ENCODE measurements at places on chromosomes 2 and 18.

DNA sequence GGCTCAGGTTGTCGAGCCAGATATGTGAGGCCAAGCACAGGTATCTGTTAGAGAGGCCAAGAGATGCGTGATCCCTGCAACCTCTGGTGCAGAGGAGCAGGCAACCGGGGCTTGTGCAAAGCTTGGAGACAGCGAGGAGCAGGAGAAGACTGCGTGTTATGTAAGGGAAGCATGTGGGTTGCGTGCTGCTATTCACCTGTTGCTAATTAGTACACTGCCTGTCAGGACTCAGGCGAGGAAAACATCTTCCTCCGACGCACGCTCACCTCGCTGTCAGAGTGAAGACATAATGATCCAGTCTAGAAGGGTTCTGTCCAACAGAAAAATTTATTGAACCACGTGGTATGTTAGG, 102.5 kb downstream of the HNRNPLL start:
- DNase-seq = peak; percentile 9

GRCh38 chr2:85273738-85274731, 53.8 kb downstream of the TGOLN2 start:
- DNase-seq = peak; percentile 82

- no peak for DNase-seq
Observed at GRCh38 chr2:44680983-44681531, 260.4 kb upstream of the SIX3 start.

- no peak for DNase-seq
Observed at GRCh38 chr2:125397535-125398251, 1258.3 kb upstream of the GYPC start.

DNA sequence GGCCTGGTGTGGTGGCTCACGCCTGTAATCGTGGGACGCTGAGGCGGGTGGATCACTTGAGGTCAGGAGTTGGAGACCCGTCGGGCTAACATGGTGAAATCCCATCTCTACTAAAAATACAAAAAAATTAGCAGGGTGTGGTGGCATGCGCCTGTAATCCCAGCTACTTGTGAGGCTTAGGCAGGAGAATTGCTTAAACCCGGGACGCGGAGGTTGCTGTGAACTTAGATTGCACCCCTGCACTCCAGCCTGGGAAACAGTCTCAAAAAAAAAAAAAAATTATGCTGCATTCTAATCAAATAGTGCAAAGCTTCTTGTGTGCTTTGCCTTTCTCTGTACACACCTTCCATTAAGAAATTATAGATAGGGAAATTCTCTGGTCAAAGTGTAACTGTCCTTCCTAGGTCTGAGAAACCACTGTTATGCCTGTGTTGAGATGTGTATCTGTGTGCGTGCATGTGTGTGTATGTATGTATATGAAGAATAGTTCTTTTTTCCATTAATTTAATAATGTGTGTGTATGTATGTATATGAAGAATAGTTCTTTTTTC, 2.5 kb downstream of the CD28 start:
- no peak for DNase-seq

- peak; percentile 59 for DNase-seq
Observed at GRCh38 chr2:27857417-27858172, 32.6 kb downstream of the RBKS start.

DNA sequence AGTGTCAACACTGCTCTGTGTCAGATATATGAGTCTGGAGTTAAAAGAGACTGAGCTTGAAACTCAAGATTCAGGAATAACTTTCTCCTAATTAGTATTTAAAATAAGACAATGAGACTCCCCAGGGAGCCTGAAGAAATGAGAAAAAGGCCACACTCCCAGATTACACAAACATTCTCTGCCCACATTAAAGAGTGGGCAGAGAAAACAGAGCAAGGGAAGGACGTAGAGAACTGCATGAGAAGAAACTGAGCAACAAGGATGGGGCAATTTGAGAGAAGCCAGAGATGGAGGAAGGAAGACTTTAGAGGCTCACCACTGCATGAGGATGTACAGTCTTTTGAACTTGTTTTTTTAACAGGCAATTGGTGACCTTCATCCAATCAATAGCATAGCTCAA, 438.2 kb downstream of the TDRD15 start:
- DNase-seq = no peak

DNA sequence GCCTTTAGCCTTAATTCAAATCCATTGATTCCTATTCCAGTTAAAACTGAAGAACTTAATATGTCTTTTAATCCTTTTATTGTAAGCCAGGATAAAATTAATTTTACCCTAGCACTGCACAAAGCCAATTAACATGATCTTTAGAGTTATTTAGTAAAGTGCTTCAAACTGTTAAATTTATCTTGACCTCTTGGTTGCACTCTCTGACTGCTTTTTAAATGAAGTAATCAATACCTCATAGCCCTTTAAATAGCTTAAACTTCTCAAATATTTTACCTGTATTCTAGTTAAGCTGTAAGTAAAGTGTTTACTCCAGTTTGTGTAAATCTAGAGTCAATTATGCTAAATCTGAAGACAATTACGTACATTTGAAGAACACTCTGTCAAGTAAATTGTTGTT, 221.0 kb downstream of the WDR7 start:
- no peak for DNase-seq

GRCh38 chr2:228613133-228613850, 431.8 kb upstream of the SPHKAP start:
- DNase-seq = peak; percentile 91

- no peak for DNase-seq
Observed at GRCh38 chr2:46317094-46317486, 19.9 kb downstream of the EPAS1 start.

- DNase-seq = no peak
Observed at GRCh38 chr2:37615804-37616676, 55.4 kb downstream of the CDC42EP3 start.

DNA sequence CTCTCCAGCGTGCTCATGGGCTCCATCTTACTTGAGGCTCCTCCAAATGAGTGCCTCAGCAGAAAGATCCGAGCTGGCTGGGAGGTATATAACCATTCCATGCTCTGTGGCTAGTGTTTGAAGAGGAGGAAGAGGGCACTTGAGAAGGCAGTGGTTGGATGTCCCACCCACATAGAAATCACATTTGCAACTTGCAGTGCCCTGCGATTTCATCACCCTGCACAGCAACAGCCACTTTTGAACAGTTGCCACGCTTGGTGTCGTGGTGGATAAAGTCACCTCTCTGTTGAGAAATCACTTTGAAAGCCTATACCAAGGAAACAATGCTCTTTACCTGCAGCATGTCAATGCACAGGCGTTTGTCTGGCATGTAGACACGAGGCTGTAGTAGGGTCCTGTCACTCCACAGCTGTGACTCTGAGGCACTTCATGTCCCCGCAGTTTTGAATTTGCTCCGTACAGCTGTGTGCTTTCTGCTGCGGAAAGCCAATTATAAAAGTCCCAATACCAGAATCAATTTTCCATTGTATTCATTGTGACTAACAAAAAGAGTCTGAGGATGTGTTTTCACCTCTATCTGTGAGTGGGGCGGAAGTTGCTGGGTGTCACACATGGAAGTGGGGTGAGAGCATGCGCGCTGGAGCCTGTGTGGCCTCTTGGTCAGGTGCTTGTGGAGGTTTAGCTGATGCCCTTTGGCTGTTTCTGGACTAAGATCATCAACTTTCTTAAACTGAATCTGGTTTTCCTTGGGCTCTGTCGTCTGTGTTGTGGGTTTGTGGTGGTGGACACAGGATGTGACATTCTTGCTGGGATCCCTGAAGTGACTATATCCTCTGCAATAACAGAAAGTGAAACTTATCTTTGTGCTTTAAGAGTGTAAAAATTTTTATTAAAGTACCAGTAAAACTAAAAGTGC, 2.8 kb downstream of the CNDP2 start:
- no peak for DNase-seq

DNA sequence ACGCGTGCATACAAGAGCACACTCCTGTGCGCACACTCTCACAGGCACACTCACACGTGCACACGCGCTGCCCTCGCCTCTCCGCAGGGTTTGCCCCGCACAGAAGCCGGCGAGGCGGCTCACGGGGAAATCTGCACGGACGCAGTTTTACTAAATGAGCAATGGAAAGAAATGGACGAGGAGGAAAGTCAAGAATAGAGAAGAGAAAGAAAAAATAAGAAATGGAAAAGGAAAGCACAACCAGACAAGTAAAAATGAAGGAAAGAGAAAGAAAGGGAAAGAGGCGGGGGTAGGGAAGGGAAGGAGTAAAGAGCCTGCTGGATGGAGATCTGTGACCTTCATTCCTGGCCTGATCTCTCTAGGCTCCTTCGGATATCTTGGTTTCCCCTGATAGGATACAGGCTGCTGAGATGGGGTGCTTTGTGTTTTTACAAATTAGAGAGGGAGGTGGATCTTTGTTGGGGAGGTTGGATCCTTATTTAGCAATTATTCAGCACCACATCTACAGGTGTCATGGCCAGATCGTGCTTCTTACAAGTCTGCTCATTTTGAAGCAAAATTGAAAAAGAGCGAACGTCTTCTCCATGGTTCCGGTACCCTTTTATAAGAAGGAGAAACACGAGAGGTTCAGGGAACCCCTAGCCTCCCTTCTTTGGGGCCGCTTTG, 693 bp upstream of the LRP2 start:
- no peak for DNase-seq

DNA sequence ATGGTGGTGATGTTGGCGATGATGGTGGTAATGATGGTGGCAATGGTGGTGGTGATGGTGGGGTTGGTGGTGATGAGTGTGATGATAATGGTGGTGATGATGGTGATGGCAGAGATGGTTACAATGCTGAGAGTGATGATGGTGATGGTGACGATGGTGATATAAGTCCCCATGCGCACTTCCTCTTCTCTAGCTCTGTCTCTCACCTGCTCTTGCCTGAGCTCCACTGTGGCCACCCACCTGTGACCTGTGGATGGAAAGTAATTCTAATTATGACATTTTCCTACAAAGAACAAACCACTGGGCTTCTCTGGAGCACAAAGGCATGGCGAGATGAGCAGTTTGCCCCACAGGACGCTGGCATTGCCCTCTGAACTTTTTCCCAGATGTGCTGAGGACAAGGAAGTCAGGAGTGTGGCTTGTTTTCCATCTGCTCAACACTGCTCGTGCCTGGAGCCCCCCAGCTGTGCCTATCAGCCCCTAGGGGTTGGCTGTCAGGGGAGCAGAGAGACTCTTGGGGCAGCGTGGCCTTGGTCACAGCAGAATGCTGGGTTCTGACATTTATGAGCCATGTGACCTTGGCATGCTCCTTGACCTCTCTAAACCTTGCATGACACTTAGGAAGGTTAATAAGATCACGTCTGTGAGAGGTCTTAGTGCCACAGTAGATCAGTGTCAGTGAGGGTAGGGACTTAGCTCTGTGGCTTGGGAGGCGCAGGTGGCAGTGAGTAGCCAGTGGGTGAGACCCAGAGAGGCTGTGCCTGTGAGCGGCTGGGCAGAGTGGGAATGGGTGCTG, 68.4 kb downstream of the RRM2 start:
- no peak for DNase-seq

DNA sequence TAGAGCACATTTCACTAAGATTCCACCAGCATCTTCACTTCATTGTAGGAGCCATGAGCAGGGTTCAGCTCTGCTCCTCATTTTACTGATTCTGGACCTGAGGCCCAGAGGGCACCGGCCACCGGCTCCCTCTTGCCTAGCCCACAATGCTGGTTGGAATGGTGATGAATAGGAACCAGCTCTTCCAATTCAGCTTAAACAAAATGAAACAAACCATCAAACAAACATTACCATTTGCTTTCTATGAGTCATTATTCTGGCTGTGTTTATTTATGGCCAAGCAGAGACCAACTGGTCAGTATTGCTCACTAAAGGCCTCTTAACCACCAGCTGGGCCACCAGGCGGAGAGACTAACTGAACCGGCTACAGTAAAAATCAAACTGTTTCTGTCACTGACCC, 176.7 kb downstream of the MTX2 start:
- DNase-seq = peak; percentile 47

DNA sequence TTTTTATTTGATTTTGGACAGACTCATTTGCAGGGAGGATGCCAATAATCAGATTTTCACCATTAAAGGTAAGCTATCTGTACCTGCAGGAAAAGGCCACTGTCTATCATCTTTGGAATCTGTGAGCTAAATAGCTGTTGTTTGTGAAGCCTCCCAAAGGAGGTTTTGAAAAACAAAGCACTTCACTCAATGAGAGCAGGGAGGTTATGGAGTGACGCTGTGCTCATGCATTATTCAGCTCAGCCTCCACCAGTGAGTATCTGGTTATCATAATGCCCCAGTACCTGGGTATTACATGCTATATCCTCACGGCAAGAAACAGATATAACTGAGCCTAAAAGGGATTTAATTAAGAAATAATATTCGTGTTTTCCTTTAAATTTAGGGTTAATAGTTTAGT, 189.6 kb upstream of the PIK3C3 start:
- no peak for DNase-seq

DNA sequence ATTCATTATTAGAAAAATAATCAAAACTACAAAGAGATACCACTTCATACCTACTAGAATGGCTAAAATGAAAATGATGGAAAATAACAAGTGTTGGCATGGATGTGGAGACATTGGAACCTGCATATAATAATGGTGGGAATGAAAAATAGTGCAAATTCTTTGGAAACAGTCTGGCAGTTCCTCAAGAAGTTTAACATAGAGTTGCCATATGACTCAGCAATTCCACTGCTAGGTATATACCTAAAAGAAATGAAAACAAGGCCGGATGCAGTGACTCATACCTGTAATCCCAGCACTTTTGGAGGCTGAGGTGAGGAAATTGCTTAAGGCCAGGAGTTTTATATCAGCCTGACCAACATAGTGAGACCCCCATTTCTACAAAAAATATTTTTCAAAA, 41.6 kb upstream of the ACYP2 start:
- DNase-seq = peak; percentile 20

GRCh38 chr2:196290569-196290968, 119.2 kb upstream of the STK17B start:
- DNase-seq = no peak

DNA sequence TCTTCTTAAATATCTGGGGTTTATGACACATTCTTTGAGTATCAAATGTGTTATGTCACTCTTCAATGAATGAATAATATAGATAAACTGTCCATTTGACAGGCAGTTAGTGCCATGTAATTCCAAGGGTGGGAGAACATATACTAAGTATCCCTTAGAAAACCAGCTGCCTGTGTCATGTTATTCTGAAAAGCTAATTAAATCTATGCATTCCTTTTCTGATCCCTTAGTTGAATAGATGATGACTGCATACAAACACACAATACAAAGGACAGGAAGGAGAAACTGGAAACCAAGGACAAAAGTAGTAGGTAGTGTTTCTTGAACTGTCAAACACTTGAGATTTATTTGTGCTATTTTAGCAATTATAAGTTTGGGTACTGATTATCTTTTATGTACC, 8.3 kb downstream of the ARHGAP28 start:
- peak; percentile 37 for DNase-seq

GRCh38 chr18:77199707-77200106, 49.9 kb upstream of the GALR1 start:
- no peak for DNase-seq

GRCh38 chr2:201842131-201842860, 36.0 kb downstream of the CDK15 start:
- DNase-seq = no peak

- DNase-seq = no peak
Observed at GRCh38 chr2:174752403-174753037, 11.8 kb downstream of the CHRNA1 start.

- DNase-seq = no peak
Observed at GRCh38 chr2:1690056-1690775, 54.1 kb downstream of the PXDN start.

- no peak for DNase-seq
Observed at GRCh38 chr2:172722481-172722880, 13.2 kb upstream of the RAPGEF4 start.

Data from fibroblast of skin of abdomen (primary cell).